GM03348 (cell line): ENCODE measurements at places on chromosomes 7 and 10.

- DNase-seq = no peak
Measured at GRCh38 chr10:52145636-52146035, 168.4 kb upstream of the DKK1 start.

DNA sequence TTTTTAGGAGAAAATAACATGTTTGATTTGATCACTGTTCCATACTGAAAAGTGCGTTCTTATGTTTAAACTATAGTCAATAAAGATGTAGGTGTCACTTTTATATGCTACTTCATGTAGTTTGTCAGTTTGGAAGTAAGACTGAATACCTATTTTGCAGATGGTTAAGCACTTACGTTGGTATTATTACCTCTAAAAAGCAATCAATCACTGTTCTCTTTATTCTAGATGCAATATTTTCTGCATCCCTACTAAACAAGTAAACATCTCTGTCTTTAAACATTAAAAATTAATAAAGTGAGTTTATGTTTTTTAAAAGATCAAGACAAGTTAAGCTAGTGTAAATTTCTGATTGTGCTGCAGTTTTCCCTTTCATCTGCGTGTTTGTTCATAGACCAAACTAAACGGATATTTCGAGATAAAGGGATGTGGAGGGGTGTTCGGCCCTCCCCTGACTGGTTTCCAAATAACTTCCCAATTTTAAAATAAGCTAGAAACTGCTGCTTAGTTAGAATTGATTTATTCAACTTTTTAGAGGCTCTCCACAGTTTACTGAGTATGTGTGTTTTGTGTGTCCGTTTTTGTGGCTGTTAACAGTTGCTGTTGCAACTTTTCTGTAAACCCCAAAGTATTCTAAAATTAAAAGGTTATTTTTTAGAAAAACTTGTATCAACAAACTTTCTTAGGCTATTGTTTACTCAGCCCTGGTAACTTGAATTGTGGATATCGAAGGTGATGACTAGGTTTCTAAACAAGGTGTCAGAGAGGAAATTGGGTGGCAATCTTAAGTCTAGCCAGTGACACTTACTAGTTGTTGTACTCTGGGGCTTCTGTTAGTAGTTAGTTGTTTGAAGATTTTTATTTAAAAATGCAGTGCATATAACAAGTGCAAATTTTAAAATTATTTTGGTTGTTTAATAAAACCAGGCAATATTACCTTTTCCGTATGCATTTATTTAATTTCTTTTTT, 974 bp downstream of the KIF11 start:
- no peak for DNase-seq

DNA sequence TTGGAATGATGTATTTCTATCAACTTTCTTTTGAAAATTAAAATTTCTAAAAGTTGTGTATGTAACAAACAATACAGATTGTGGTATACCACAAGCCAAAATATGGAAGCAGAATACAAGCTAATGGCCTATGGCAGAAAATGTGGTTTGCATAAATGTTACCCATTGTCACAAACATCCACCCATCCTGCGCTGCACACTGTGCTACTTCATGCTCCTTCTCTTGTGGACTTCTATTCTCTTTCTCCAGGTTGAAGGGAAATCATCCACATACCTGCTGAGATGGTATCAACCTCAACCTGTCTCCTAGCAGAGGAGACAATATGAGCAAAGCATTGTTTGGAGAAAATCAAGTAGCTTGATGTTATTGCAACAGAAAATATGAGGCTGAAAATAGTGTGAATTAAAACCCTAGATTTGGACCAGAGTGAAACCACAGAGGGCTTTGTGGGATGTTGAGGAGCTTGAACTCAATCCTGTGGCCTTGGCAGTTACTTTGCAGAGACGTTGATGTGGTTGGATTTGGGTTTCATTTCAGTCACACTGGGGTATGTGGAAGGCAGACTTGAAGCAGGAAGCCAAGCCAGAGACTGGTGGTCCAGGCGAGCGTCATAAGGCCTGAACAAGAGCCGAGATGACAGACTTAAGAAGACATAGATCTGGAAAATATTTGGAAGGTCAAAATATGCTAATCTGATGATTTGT, 63.8 kb downstream of the ICA1 start:
- no peak for DNase-seq

DNA sequence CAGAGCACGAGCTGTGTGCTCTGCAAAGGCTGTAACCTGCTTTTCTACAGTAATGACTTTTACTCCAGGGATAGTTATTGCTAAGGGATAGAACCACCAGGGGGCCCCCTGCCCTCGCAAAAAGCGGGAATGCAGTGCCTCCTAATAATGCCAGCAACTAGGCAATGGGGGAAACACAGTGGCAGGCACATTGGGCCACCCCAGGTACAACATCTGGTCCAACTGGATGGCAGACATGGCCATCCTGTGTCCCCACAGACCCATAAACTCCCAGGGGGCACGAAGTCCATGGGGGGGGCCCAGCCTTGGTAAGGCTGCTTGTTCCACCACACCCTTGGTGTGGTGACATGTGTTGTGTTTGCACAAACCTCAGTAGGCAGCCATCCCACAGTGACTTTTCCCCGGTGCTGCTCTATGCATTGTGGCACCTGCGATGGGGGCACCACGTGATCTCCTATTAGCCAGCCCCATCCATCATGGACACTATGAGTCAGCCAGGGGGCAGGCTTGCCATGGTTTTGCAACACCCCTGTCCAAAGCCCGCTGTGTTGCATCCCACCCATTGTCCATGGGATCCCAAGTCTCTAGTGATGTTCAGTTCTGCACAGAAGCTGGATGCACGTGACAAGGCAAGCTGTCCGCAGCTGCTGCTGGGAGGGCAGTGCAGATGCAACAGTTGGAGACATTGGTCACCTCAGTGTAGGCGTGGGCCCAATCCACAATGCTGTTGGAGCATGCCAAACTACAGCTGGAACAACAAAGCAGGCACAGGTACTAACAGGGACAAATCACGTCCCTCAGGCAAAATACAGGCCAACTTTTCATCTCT, 84.0 kb downstream of the ANLN start:
- DNase-seq = peak; percentile 26

- no peak for DNase-seq
Measured at GRCh38 chr7:45367026-45367425, 207.1 kb upstream of the ADCY1 start.

GRCh38 chr7:46486256-46487206, 565.5 kb upstream of the IGFBP3 start:
- peak; percentile 75 for DNase-seq

- no peak for DNase-seq
Measured at GRCh38 chr7:151509670-151510333, 9.9 kb downstream of the RHEB start.

GRCh38 chr10:19987931-19988330, 171.7 kb downstream of the PLXDC2 start:
- DNase-seq = no peak
